ENCODE measurements at places on chromosomes 5 and 9. TPM values are rescaled to one million over a fixed set of nuclear protein-coding genes. Genes with fewer than 3 reads are reported as not detected.

Gene TIMD4
- total RNA-seq = 0.83 TPM

Gene C9orf72
- 7.3 TPM for total RNA-seq

Gene FGF18
- 0.18 TPM for total RNA-seq

Gene TRIM36
- 0.18 TPM for total RNA-seq

Gene IFNA13
- not detected for total RNA-seq

Gene IFNB1
- 0.87 TPM for total RNA-seq

Gene SOX30
- 0.11 TPM for total RNA-seq

Gene HNRNPA0
- total RNA-seq = 33.1 TPM

Gene CRB2
- not detected for total RNA-seq

Gene ARHGEF37
- total RNA-seq = 1.1 TPM

Gene DRD1
- total RNA-seq = not detected

Gene ORM2
- total RNA-seq = not detected

Gene FKTN
- total RNA-seq = 13.9 TPM

Gene PCDHB9
- total RNA-seq = not detected

Gene CCNJL
- total RNA-seq = not detected

Gene AK8
- not detected for total RNA-seq

Gene CDH9
- total RNA-seq = not detected

Gene AHRR
- total RNA-seq = 27.9 TPM

Gene KCNV2
- total RNA-seq = not detected

Gene FAXDC2
- not detected for total RNA-seq

Gene IFNA4
- total RNA-seq = not detected

Gene DNLZ
- 16.1 TPM for total RNA-seq

Gene MCIDAS
- not detected for total RNA-seq

Gene OR1Q1
- not detected for total RNA-seq

Gene PCDHGC5
- total RNA-seq = not detected

Gene AIF1L
- 0.72 TPM for total RNA-seq

Gene SH3GL2
- total RNA-seq = not detected

Gene WDR41
- total RNA-seq = 27.4 TPM

Gene FBP2
- not detected for total RNA-seq

Gene CCDC183
- total RNA-seq = 0.20 TPM

Gene CNTLN
- 0.43 TPM for total RNA-seq

Gene SLCO4C1
- 0.45 TPM for total RNA-seq

Gene ERCC6L2
- total RNA-seq = 31.2 TPM

Gene GRIN1
- total RNA-seq = not detected

Gene CDC25C
- total RNA-seq = 12.2 TPM

Gene LCN12
- total RNA-seq = 1.3 TPM

Gene TAL2
- total RNA-seq = not detected

Gene PCDH12
- total RNA-seq = 0.31 TPM

Gene GLDC
- total RNA-seq = 1.3 TPM

Gene TNFSF8
- 23.9 TPM for total RNA-seq

Gene TEK
- not detected for total RNA-seq

Gene TAS2R1
- total RNA-seq = not detected
